A549 treated with CpdA at 1 μM for 4 hours (cell line): ENCODE measurements at places on chromosomes 4 and X. TPM values are rescaled to one million over a fixed set of nuclear protein-coding genes. Genes with fewer than 3 reads are reported as not detected.

Gene PARM1
- 0.48 to 0.77 TPM (median 0.64 TPM) in 5 replicates for total RNA-seq

Gene CABS1
- not detected in 5 replicates for total RNA-seq

Gene HTN3
- not detected in 5 replicates for total RNA-seq

Gene RXFP1
- total RNA-seq, result not detected in 5 replicates

Gene DCAF12L2
- total RNA-seq, result 0.08 to 0.19 TPM (median 0.13 TPM) in 4 of 5 replicates, not detected in the other

Gene MAGEE1
- 3.6 to 5.6 TPM (median 5.0 TPM) in 5 replicates for total RNA-seq

Gene TSPAN5
- total RNA-seq, result 15.4 to 17.7 TPM (median 16.4 TPM) in 5 replicates

Gene BMPR1B
- total RNA-seq, result 4.5 to 9.0 TPM (median 7.4 TPM) in 5 replicates

Gene MTMR8
- total RNA-seq, result 0.31 to 0.79 TPM (median 0.46 TPM) in 5 replicates

Gene ETDB
- total RNA-seq, result not detected in 5 replicates

Gene RHOXF2B
- not detected in 5 replicates for total RNA-seq

Gene CXCL6
- total RNA-seq, result not detected in 5 replicates

Gene SLC10A6
- not detected in 5 replicates for total RNA-seq
